ENCODE measurements at places on chromosomes 1 and 21.

DNA sequence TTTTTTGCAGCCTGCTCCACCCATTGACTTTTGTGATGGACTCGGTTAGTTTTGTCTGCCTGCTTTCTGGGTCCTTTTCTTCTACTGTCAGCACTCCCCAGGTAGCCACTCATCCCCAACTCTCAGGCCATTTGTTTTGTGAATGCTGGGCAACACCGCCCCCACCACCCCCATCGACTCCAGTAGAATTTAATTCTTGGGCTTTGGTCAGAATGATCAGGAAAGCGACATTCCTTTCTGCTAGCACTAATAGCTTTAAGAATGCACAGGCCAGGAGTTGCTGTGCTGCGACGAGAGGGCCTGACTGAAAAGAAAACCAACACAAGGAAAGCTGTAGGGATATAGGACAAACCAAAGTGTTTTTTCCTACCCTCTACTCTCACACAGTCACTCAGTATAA lies 144.4 kb downstream of the CDC7 start:
- DNase-seq: no peak

DNA sequence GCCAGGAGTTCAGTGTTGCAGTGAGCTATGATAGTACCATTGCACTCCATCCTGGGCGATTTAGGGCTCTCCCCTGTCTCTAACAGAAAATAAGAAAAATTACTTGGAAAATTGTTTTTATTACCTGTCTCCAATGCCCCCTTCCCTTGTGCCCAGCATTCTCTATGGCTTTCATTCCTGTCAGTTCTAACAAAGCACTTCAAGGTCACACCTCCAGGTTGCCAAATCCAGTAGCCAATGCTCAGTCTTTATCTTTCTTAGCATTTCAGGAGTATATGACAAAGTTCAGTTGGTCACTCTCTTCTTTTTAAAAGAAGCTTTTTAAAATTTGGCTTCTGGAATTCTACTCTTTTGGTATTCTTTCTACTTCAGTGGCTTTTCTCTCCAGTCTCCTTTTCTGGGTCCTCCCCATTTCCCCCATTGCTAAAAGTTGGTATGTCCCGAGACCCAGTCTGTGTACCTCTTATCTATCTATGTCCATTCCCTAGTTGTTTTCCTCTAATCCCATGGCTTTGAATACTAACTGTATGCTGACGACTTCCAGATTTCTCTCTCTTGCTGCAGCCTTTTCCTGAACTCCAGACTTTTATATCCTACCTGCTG lies 69.9 kb downstream of the LAMC1 start:
- no peak for DNase-seq

DNA sequence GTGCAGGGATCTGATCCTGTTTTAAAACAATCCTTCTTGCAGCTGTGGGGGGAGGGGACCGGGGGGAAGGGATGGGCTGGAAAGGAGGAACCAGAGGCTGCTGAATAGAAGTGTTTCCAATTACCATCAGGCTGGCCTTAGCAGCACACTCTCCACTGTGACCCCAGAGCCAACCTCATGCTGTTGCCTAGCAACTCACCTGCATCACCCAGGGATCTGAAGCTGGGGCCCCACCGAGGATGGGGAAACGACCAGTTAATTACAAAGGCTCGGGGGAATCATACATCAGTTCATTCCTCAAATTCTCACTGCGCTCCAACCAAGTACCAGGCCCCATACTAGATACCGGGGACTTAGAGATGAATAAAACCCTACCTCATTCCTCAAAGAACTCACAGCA lies 11.9 kb upstream of the GPX7 start:
- no peak for DNase-seq

- no peak for DNase-seq
Observed at GRCh38 chr21:40047993-40048730, 180.9 kb downstream of the PCP4 start.

DNA sequence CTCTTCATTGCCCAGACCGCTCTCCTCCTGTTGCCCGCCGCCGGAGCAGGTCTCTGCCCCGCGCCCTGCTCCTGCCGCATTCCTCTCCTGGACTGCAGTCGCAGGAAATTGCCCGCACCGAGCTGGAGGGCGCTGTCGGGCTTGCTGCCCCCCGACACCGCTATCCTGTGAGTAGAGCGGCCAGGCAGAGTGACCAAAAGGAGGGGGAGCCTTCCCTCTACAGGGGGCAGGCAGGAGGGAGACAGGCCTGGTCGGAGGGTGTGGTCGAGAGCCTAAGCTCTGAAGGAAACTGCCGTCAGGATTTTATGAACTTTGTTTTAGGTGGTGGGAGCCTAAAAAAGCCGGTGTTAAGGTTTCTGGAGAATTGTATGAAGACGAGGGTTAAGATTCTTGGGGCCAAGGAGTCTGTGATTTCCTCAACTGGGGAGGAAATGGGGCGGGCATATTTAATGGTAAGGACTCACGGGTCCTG lies 517 bp downstream of the LRIG2 start:
- no peak for DNase-seq

GRCh38 chr1:47767741-47768100 lies 229.5 kb downstream of the TRABD2B start:
- no peak for DNase-seq

GRCh38 chr1:230568008-230568407 lies 74.3 kb upstream of the COG2 start:
- no peak for DNase-seq

DNA sequence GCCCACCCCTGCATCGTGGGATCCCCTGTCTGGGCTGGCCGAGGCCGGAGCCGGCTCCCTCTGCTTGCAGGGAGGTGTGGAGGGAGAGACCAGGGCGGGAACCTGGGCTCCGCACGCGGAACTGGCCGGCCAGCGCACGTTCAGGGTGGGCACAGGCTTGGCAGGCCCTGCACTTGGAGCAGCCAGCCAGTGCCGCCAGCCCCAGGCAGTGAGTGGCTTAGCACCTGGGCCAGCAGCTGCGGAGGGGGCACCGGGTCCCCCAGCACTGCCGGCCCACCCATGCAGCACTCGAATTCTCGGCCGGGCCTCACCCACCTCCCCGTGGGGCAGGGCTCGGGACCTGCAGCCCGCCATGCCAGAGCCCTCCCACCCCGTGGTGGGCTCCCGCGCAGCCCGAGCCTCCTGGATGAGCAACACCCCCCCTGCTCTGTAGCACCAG lies 422.6 kb downstream of the AMY1C start:
- no peak for DNase-seq

DNA sequence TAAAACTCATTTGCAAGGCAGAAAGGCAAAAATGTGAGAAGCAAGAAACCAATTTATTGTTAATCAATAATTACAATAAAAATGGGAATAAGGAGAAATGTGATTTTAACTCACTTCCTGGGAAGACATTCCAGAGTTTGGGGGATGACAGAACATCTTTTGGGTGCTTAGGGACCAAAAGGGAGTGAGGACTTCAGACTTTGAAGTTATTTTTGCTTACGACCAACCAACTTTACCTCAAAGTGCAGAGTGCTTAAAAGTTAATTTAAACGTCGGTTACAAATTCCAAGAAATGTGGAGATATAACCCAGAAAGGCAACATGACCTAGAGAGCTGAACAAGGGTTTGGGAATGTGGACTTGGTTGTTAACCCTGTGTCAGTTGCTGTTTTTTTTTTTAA lies 234.5 kb upstream of the C1orf105 start:
- no peak for DNase-seq

DNA sequence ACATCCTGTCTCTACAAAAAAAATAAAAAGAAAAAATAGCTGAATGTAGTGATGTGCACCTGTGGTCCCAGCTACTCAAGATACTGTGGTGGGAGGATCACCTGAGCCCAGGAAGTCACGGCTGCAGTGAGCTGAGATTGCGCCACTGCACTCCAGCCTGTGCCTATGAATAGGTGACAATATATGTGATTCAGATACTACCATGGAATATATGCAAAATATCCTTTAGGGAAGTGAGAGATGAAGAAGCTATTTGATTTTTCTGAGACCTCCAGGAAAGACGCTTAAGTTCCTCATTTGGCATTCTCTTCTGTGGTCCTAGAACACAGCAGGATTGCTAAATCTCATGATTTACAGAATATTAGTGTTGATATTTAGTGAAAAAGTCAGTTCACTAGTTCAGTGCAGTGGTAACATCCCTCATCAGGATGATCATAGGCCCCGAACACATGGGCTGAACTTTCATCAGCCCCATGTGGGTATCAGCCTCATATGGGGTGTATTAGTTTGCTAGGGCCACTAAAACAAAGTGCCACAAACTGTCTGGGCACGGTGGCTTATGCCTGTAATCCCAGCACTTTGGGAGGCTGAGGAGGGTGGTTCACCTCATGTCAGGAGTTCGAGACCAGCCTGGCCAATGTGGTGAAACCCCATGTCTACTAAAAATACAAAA lies 6.0 kb upstream of the VASH2 start:
- DNase-seq: no peak

DNA sequence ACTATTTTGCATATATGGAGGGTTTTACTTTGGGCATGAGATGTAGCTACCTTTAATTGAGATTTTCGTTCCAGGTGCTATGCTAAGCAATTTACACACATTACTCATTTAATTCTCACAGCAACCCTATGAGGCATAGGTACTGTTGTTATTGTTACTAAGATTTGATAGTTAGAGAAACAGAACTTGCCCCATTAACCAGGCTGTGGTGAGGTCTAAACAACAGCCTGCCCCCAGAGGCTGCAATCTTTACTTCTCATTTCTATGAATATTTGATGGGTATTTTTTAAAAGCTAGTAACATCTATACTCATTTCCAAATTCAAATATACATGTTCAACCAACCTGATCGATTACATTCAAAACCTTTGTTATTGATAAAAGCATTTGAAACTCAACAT lies 155.6 kb downstream of the GALNT2 start:
- DNase-seq: no peak

DNA sequence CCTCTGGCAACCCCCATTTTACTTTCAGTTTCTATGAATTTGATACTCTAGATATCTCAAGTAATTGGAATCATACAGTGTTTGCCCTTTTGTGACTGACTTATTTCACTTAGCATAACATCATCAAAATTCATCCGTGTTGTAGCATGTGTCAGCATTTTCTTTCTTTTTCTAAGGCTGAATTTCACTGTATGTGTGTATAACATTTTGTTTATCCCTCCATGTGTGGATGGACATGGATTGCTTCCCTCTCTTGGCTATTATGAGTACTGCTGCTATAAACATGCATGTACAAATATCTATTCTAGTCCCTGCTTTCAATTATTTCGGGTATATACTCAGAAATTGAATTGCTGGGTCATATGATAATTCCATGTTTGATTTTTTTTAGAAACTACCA lies 97.3 kb downstream of the MAP3K21 start:
- no peak for DNase-seq

DNA sequence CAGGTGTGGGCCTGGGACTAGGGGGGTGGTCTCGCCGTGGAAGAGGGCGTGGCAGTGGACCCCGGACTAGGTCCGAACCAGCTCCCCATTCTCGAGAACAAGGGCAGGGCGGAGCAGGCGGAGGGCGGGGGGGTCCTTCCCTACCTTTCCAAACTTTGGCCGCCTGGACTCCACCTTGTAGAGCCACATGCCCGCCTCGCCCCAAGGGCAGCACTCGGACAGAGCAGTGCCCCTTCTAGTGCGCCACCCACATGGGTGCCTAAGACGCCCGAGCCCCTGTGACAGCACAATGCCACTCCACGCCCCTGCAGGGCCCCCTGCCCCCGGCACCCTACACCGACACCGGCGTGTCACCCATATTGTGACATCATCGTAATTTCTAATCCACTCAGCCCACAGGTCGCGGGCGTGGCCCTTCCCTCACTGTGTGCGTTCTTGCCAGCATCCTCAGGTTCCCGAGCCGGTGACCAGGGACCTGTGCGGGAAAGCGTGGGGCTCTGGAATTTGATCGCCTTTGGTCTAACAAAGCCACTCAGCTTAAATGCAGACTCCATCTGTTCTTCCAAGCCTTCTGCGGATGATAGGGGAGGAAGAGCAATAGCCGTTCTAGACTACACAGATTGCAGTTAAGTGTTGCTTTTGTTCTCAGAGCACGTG lies 553 bp upstream of the STMN1 start:
- no peak for DNase-seq

DNA sequence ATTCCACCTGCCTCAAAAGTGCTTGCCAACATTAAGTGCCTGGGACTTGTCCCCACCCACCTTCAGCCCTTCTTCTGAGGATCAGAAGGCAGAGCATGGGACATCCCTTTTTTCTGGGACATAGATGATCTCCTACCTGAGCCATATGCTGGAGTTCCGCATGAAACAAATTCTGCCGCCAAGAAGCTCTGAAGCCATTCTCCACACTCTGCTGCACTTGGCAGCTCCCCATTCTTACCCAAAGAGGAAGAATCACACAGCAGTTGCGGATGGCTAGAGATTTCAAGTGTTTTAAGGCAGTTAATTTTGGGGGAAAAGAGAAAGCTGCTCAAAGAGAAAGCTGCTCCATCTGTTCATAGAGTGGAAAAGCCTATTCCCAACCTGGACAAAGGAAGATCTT lies 197.3 kb upstream of the COA6 start:
- no peak for DNase-seq

- DNase-seq: no peak
Observed at GRCh38 chr21:29329406-29329805, 30.7 kb downstream of the BACH1 start.

GRCh38 chr1:86858524-86859261 lies 55.2 kb downstream of the SELENOF start:
- DNase-seq: no peak

GRCh38 chr1:174996476-174996875 lies 3.3 kb upstream of the CACYBP start:
- no peak for DNase-seq

DNA sequence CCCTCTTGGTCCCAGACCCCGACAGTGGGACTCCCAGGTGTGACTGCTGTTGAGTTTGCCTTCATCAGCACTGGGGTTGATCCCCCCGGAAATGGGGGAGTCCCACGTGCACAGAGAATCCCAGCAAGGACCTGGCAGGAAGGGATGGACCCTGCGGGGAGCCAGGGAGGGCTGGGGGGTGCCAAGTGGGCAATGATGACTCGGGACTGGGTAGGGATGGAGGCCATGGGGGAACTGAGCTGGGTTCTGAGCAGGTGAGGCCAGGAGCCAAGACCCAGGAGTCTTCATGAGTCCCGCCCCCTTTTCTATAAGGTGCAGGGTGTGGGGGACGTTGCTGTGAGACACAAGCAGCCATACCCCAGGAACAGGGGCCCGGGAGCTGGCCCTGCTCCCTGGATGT lies 103.8 kb downstream of the CRYAA start:
- DNase-seq: no peak

DNA sequence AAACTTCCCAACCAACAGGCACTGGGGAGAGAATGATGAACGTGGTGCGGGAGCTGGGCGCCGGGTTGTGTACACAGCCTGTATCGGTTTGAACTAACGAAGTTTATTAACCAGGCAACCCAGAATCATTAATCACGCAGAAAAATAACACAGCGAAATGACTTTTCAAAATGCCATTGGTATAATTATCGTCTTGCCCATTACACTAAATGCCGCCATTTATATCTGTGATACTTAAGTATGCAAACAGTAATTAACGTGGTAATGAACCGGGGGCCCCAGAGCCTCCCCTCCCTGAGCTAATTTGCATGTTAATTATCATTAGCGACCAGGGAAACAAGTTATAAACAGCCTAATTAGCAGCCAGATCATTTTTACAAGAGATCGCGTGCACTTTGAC lies 5.1 kb upstream of the TTC34 start:
- DNase-seq: no peak
